Suppressor macrophage treated with lipopolysaccharide for 4 hours (primary cell): ENCODE measurements at places on chromosomes 1 and 21.

- DNase-seq: no peak
These were observed 9.6 kb downstream of the SPATA46 start for GRCh38 chr1:162367073-162367472.

- peak; percentile 58 for DNase-seq
These were observed 272.5 kb downstream of the RRAGC start for GRCh38 chr1:38586993-38587646.

DNA sequence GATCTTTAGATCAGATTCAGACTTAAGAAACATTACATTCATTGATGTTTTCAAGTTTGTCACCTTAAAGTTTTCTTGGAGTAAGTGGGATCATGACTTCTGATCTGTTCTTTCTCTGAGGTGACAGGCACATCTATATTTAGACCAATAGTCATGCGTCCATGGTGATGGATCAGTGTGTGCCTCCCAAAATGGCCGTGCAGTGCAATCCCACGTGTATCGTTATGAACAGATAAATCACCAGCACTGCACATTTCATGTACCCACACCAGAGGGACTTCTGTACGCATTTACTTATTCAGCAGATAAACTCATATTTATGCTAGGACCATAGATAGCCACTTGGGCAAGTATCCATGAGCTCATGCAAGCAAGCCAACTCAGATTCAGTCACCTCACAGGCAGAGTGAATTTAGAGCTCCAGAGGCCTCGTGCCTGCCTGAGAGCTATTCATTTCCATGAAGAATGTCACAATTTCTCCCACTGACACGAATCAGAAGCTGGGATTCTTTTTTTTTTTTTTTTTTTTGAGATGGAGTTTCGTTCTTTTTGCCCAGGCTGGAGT lies 13.9 kb upstream of the WDR26 start:
- no peak for DNase-seq

DNA sequence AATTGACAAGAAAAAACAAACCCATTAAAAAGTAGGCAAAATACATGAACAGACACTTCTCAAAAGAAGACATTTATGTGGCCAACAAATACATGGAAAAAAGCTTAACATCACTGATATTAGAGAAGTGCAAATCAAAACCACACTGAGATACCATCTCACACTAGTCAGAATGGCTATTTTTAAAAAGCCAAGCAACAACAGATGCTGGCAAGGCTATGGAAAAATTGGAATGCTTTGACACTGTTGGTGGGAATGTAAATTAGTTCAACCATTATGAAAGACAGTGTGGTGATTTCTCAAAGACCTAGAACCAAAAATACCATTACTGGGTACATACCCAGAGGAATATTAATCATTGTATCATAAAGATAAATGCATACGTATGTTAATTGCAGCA lies 641.1 kb upstream of the B3GALT2 start:
- no peak for DNase-seq

DNA sequence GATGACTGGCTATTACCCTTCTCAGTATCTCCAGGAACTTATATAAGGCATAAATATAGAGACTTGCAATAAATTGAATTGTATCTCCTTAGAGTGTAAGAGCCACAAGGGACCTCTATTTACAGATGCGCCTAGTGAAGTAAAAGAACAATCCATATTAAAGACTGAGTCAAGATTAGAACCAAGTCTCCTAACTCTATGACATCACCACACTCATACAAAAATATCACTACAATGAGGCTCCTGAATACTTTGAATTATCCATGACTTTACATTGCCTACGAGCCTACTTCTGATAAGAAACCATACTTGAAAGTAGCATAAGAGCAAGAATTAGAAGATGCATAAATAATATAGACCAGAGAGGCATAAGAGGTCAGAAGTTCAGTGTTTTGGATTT lies 18.8 kb downstream of the DPYD start:
- DNase-seq: no peak

GRCh38 chr1:51218570-51218969 lies 17.5 kb upstream of the RNF11 start:
- no peak for DNase-seq

GRCh38 chr1:7261490-7261889 lies 476.2 kb downstream of the CAMTA1 start:
- no peak for DNase-seq

- no peak for DNase-seq
These were observed 24.5 kb downstream of the PROK1 start for GRCh38 chr1:110475362-110476027.

DNA sequence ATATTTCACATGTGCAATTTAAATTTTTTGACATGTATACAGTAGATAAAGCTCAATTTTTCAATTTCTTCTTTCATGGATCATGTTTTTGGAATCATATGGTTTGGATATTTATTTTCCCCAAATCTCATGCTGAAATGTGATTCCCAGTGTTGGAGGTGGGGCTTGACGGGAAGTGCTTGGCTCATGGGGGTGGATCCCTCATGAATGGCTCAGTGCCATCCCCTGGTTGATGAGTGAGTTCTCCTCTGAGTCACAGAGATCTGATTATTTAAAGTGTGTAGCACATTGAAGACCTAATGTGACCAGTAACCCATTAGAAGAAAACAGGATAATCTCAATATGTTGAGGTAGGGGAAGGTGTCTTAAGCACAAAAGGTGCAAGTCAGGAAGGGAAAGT lies 9.1 kb upstream of the IFI16 start:
- peak; percentile 84 for DNase-seq

DNA sequence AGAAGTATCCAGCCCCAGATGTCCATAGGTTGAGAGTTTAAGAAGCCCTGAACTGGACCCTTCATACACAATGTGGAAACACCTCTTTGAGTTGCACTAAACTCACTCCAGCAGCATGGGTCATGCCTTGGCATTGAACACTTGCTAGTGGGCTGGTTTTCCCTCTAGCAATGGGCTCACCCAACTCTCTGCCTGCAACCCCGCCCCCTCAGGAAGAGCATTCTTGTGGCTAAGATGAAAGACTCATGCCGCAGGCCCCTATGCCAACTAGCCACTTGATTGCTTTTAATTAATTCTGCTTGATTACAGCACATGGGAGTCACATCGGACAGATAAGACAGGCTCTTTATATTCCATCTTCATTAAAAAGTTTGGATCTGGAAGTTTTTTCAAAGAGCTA lies 136.5 kb upstream of the GJB5 start:
- DNase-seq: no peak

DNA sequence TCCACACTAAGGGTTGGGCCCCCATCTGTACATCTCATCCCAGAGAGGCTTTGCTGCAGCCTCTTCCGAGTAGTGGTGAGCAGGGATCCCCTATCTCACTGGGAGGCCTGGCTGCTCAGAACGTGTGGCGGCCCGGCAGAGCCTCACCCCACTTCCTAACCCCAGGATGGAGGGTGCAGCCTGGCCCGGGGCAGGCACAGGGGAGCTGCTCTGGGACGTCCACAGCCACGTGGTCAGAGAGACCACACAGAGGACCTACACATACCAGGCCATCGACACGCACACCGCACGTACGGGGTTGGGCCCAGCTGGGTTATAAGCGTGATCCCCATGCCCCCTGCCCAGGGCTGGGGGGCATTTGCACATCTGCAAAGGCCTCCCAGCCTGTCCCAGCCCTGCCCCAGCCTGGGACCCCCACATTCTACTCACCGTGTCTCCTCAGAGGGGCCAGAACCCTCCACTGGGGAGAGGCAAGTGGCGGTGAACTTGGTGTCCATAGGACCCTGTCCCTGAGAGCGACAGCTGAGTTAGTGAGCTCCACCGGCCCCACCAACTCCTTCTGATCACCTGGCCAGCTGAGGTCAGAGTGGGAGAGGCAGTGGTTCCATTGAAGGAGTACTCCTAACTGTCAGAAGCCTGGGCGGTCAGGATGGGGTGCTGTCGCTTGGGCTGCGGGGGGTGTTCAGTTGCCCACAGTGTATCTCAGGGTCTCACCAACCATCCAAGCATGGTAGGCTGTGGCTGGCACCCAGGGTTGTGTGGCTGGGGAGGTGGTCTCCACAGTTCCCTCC lies 41.2 kb downstream of the TRIM11 start:
- DNase-seq: no peak

GRCh38 chr21:15159382-15160020 lies 94.7 kb upstream of the NRIP1 start:
- no peak for DNase-seq

GRCh38 chr1:4424766-4425165 lies 229.6 kb upstream of the AJAP1 start:
- no peak for DNase-seq

- no peak for DNase-seq
These were observed 23.2 kb upstream of the PRDX6 start for GRCh38 chr1:173453982-173454381.

- no peak for DNase-seq
These were observed 63.1 kb downstream of the TOR1AIP2 start for GRCh38 chr1:179814546-179814838.

- no peak for DNase-seq
These were observed 588 bp upstream of the WNT3A start for GRCh38 chr1:228006034-228006785.

- no peak for DNase-seq
These were observed 65.1 kb downstream of the ALG14 start for GRCh38 chr1:95007687-95008086.

DNA sequence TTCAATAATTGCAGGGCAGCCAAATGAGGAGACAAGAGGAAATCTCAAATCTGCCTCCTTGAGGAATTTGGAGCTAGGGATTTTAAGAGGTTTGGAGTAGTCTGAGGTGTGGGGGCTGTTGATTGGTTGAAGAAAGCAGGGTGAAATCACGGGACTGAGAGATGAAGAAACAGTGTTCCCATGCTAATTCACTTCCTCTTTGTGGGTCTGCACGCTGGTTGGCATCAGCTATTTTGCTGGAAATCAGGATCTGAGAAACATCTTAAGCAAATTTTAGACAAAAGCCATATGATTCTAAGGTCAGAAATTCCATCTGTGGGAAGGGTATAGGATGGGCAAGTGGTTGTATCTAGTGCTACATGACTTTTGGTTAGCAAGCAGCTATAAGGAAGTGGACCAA lies 107.1 kb upstream of the PAXBP1 start:
- peak; percentile 77 for DNase-seq

GRCh38 chr1:117754061-117754969 lies 148.5 kb downstream of the TENT5C start:
- peak; percentile 64 for DNase-seq

DNA sequence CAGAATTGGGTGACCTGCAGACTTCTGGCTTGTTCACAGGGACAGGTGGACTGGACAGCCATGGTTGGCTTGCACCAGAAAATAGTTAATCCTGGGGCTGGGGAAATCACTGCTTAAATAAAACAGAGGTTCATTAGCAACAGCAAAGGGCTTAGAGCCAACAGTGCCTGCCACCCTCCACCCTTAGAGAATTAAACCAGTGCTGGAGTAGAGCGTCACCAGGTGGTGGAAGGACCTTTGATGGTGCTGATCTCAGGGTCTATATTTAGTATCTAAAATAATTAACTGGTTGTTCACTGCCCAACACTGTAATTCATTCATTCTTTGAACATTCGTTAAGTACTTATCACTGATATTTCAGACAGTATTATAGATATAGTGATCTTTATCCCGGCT lies 34.7 kb upstream of the PDE9A start:
- no peak for DNase-seq

- no peak for DNase-seq
These were observed 166.7 kb downstream of the GRIK3 start for GRCh38 chr1:36867575-36867974.

DNA sequence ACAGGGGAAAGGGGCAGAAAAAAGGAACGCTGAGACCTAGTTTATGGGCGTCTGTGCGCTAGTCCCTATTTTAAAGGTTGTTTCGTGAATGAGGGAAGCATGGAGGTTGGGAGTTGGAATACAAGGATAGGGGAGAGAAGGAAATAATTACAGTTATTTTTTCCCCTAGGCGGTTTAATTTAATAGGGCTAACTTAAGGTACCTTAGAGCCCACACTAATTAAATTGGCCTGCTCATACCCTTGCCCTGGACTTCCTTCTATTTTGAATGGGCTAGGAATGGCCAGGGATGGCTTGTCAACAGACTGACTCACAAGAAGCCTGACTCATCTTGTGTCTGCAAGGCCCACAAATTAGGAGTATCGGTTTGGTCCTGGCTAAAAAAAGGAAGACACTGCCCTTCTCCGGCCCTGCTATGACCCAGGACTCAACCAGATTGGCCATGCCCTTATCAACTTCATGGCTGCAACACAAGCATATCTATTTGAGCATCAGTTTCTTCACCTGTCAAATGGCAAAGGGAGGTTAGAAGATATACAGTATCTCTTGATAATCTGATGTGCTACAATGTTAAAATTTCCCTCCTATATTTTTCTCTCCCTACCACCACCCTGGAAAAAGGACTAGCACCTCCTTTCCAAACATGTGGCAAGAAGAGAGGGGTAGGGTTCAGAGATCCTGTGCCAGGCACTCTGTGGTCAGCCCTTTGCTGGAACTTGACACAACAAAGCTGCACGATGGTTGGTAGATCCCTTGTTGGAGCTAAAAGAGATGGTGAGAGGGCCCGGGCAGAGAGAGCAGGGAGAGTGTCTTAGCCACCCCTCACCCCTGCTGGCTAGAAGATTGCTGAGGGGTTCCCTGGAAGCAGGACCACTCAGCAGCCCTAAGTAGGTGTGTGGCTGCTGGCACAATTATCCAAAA lies 2.2 kb upstream of the SSBP3 start:
- DNase-seq: peak; percentile 88

DNA sequence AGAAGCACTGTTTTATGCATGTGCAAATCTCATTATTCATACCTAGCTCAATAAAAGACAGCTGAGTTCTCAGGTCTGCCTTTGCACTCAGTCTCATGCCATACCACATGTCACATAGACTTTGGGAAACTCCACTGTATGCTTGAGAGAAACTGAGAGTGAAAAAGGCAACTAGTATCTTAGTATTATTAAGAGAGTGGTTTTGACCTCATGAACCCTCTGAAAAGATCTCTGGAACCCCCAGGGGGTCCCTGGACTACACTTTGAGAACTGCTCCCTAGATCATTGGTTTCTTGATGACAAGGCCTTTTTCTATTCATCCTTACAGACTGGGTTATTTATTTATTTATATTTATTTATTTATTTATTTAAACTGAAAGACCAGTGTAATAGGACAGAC lies 3.7 kb upstream of the RHEX start:
- peak; percentile 50 for DNase-seq

- DNase-seq: no peak
These were observed 1.3 kb downstream of the PLA2G2A start for GRCh38 chr1:19978143-19978542.

GRCh38 chr1:6788946-6789345 lies 3.7 kb downstream of the CAMTA1 start:
- DNase-seq: no peak

- no peak for DNase-seq
These were observed 113.1 kb downstream of the RHOU start for GRCh38 chr1:228848406-228848805.

DNA sequence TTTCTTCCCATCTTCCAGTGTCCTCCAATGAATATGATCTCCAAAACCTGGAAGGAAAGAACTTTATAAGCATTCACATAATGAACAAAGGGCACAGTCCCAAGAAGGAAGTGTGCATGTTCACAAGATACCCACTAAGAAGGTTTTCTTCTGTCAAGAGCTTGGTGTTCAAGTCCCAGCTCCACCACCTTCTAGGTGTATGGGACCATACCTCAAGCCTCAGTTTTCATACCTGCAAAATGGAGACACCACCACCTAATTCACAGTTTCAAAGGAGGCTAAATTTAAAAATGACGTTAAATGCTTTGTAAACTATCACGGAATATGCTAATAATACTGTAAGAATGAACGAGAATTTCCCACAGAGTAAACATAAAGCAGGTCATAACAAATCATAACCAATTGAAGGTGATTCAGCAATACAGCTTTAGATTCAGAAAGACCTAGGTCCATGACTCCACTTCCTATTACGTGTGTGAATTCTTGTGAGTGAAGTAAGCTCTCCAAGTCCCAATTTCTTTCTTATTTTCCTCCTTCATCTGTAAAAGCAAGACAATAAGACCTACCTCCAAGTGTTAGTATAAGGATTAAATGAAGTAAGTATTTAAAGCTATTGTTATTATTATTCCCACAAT lies 8.1 kb upstream of the KTI12 start:
- DNase-seq: no peak
